Fibroblast of the aortic adventitia (primary cell): ENCODE measurements at places on chromosomes 6 and 20. TPM values are rescaled to one million over a fixed set of nuclear protein-coding genes. Genes with fewer than 3 reads are reported as not detected.
A peak's percentile ranks its signal among the peaks of the same experiment; 100 is the strongest.

Gene TCF21
- total RNA-seq = 2.9 and 5.0 TPM in 2 replicates

Gene DYNLT2
- 1.7 and 2.0 TPM in 2 replicates for total RNA-seq

- no peak for DNase-seq
Observed at GRCh38 chr6:133681891-133682290, 207.0 kb upstream of the TCF21 start.

DNA sequence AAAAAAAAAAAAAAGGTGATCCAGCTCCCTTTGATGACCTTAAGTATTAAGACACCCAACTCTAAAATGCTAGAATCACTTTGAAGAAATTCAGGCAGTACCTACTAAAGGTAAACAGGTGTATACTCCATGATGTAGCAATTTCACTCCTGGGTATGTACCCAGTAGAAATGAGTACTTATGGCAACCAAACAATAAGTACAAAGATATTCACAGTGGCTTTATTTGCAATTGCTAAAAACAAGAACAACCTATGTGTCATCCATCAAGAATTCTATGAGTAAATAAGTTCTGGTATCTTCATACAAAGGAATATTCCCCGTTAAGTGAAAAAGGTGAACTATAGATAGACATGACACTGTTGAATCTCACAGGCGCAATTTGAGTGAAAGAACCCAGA is 29.4 kb downstream of the MDGA1 start:
- no peak for DNase-seq

Gene THBS2
- 322 and 519 TPM in 2 replicates for total RNA-seq

GRCh38 chr20:52824494-52825216 is 147.5 kb upstream of the TSHZ2 start:
- DNase-seq = no peak

Gene MROH8
- 0.49 and 3.1 TPM in 2 replicates for total RNA-seq

GRCh38 chr20:63223121-63223825 is 7.3 kb upstream of the YTHDF1 start:
- DNase-seq = peak; percentile 42

GRCh38 chr20:34104059-34104458 is 8.0 kb downstream of the EIF2S2 start:
- no peak for DNase-seq

DNA sequence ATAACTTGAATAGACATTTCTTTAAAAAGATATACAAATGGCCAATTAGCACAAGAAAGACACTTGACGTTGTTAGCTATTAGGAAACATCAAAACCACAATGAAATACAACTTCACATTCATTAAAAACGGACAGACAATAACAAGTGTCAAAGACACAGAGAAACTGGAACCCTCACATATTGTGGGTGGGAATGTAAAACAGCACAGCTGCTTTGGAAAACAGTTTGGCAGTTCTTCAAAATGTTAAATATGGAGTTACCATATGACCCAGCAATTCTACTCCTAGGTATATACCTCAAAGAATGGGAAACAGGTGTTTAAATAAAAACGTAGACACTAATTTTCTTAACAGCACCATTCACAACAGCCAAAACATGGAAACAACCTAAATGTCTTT is 100.5 kb upstream of the SLC22A23 start:
- no peak for DNase-seq

DNA sequence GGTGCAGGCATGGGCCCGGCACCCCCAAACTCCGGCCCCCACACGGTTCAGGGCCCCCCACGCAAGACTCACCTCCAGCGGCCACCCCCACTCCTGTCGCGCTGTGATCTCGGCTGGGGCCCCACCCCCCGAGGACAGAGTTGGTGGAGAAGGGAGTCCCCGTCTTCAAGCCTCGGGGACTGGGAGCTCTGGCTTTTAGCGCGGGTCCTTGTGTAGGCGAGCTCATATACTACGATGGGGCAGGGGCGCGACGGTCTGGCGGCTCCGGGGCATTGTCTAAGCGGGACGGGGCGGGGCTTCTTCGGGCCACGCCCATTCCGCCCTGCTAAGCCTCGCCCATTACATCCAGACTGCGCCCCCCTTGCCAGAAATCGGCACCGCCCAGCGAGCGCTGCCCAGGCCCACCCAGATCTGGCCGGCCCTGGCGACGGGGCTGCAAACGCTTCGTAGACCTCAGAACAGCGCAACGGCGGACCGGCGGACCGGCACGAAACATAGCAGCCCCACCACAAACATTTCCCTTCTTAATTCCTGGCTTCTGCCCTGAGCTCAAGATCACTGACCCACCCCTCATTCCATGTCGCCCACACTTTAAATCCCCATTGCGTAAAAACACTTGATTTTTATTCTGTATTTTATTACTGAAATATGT is 1.0 kb upstream of the DDAH2 start:
- peak; percentile 92 for DNase-seq

Gene RHAG
- total RNA-seq = not detected in 2 replicates

Gene L3MBTL3
- 9.8 and 16.4 TPM in 2 replicates for total RNA-seq

DNA sequence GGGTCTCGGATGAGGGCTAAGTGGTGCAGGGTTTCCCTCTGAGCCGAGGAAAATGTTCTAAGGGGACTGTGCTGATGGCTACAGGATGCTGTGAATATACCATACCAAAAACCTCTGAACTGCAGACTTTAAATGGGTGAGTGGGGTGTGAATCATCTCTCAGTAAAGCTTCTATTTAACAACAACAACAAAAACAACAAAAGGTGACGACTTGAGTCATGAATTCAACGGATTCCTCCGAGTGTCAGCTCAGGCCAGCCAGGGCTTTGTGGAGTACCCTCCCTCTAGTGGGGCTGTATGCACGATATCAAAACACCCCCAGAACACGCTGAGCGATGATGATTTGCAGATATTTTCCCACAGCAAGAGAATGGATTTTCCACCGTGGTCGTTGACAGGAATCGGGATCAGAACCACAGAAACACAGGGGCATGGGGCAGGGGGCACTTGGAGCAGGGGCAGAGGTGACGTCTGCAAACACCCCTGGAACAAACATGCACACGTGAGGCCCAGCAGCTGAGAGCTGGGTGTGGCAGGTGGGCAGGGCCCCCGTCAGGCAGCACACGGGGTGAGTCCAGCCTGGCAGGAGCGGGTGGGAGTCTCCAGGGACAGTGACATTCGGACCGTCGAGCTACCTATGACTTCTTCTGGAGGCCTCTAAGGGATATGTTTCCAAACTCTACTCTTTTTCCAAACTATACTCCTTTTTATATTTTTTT is 38.6 kb downstream of the SLC2A4RG start:
- no peak for DNase-seq

GRCh38 chr6:31070711-31071197 is 41.6 kb downstream of the C6orf15 start:
- peak; percentile 86 for DNase-seq

DNA sequence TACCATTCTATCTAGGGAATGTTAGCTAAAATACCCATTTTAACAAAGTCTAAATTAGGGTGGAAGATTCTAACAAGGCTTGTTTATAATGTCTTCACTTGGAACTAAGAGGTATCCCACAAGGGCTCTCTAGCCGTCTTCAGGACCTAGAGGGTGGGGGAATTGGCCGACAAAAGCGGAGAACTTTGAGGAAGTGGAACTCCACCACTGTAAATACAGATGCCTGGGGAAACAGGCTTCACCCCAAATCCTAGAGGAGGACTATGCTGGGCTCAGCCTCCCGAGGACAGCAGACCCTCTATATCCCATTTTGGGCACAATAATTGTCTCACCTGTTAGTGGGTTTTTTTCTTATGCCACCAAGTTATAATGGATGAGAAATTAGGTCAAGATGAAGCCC is 58.0 kb upstream of the TFB1M start:
- DNase-seq = no peak

Gene PET117
- total RNA-seq = 12.9 and 26.1 TPM in 2 replicates

Gene NKX2-4
- total RNA-seq = not detected in 2 replicates

DNA sequence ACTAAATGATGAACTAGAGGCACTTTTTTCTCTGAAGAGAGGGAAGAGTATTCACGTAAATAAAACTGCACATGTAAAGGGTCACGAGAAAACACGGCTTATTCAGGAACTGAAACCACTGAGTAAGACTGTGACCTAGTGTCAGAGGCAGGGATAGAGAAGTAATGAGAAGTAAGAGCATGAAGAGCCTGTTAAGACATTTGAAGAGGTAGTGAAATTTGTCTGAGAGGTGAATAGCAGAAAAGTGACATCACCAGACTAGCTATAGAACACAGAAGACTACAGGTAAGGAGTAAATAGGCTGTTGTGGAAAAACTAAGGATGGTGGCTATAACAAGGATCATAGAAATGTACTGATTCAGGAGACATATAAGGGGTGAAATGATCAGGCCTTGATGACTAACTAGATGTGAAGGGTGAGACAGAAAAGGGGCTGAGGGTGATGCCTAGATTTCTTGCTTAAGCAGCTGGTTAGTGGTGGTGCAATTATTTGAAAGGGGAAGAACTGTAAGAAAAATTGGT is 76.8 kb downstream of the REV3L start:
- DNase-seq = no peak

DNA sequence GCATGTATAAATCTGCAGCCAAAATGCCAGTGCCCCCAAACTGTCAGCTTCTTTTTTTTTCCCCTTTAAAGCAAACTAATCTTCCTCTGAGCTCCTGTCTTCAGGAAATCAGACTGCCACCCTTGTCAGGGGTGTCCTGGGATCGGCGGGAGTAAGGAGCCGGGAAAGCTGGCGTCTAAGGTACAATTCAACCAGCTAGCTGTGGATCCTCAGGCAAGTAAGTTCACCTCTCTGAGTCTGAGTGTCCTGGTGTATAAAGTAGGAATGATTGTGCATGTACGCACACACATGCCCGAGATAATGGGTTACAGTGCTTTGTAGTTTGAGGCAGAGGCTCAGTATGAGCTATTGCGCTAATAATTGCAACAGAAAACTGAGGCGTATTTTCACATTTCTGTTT is 98.3 kb downstream of the ANKRD60 start:
- DNase-seq = no peak

- DNase-seq = no peak
Observed at GRCh38 chr6:102520966-102521365, 1127.5 kb downstream of the GRIK2 start.

- DNase-seq = no peak
Observed at GRCh38 chr6:106501960-106502371, 127.3 kb downstream of the RTN4IP1 start.

DNA sequence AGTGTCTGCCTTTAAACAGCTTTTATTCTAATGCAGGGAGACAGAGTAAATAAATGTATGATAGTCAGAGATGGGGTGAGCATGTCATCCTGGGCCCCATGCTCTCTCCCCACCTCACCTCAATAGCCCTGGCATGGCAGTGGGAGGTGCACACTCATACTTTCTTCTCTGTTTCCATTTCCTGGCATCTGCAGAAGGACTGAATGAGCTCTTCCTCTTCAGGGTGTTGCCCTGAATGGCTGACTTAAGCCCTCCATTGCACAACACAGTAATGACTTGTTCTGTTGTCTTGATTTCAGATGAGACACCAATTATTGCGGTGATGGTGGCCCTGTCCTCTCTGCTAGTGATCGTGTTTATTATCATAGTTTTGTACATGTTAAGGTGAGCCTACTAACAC is 57.0 kb upstream of the GNRH2 start:
- peak; percentile 47 for DNase-seq
